ENCODE measurements at places on chromosomes 12 and 14.
A peak's percentile ranks its signal among the peaks of the same experiment; 100 is the strongest.

DNA sequence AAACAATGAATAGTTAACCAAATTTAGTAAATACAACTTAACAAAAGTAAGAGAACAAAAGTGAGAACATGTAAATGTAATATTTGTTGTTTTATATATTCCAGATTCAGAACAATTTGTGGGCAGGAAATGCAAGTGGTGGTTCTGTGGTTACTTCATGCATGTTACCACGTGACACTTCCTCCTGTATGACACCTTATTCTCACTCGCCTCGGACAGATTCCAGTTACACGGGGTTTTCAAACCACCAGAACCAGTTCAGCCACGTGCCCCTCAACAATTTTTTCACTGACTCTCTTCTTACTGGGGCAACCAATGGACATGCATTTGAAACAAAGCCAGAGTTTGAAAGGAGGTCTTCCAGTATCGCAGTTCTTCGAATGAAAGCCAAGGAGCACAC is 21.0 kb downstream of the ALX1 start:
- DNase-seq = no peak

DNA sequence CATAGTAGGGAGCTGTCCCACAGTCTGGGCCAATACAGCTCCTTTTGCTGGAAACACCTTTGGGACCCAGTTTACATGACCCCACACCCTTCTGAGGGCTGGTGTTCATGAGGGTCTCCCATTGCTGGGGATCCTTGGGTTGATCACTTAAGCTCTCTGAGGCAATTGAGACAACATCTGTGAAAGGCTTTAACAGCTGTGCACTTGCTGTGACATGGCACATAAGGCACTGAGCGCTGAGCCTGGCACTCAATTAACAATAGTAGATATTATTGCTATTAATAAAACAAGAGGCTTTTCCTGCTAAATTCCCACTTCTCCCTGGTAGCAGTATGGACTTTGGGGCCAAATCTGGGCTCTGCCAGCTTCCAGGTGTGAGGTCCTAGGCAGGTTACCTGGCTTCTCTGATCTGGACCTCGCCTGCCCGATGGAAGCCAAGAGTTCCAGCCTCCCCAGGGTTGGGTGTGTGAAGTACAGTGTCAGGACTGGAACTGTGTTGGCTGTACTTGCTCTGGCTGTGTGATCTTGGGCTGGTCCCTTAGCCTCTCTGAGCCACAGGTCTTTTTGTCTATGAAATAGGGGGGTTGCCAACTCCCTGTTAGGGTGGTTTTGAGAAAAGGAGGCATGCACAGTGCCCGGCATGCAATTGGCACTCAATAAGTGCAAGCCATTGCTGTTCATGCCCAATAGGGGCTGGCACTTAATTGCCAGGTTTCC is 3.1 kb downstream of the SH2B3 start:
- no peak for DNase-seq

GRCh38 chr14:68767248-68767645 is 25.6 kb downstream of the ZFP36L1 start:
- DNase-seq = no peak

DNA sequence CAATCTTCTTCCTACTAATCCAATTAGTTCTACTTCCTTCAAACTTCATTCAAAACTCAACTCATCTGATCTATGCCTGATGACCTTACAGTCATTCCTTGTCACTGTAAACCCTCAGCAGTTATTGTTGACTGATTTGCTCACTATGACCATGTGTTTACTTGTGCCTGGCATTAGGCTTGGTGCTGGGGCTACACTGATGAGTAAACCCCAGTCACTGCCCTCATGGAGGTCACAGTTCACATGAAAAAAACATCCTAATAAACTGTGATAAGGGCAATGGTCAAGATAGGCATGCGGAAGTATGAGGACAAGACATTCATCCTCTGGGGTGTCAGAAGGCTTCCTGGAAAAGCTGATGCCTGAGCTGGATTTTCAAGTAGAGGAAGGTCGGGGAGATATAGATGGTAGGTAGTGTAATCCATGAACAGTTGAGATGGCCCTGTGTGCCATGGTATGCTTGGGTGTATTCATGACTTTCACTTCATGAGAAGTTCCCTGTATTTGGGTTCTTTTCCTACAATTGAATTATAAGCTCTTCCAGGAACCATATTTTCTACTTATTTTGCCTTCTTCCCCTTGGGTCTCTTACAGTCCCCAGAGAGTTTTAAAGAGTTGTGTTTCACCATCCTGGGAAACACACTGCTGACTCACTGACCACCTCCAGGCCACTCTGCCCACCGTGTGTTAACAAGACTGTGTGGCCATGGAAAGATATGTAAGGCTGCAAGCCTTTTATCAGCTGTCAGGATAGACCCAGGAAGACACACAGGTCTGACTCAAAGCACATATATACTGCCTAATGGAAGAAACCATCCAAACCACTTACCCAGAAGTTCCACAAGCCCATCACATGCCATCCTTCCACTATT is 38.7 kb upstream of the DUSP6 start:
- peak; percentile 22 for DNase-seq

DNA sequence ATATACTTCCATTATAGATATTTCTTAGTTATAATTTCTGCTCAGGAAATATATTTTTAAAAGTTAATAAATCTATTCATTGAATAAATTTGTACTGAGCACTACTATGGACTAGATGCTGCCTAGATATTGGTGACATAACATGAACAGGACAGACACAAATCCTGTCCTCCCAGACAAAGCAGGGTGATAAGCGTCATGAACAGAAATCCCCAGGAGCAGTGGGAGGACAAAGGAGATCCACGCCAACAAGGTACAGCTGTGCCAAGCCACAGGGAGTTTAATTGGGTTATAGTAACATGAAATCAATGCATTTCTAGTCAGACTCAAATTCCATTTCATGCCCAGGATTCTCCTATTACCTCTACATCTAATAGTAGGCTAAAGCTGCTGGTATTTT is 171.8 kb upstream of the CPNE8 start:
- DNase-seq = no peak

DNA sequence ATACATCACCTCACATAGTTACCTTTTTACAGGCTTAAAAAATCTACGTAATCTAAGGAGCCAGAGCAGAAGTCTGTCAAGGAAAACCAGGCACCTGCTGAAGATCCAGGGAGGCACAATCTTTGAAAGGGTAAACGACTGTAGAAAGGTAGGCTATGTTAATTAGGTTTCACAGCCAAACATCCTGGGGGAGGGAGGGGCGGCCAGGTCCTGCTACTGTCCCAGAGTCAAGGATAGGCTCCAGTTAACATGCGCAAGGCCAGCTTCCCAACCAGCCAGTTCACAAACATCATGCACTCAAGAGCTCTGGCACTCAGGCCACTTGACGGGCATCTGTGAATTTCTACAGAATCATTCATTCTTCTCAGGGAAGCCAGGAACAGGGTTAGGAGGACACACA is 22.9 kb downstream of the NIN start:
- DNase-seq = no peak

GRCh38 chr12:45122768-45123380 is 72.0 kb upstream of the DBX2 start:
- no peak for DNase-seq

GRCh38 chr14:88227693-88228092 is 95.4 kb downstream of the KCNK10 start:
- DNase-seq = no peak

DNA sequence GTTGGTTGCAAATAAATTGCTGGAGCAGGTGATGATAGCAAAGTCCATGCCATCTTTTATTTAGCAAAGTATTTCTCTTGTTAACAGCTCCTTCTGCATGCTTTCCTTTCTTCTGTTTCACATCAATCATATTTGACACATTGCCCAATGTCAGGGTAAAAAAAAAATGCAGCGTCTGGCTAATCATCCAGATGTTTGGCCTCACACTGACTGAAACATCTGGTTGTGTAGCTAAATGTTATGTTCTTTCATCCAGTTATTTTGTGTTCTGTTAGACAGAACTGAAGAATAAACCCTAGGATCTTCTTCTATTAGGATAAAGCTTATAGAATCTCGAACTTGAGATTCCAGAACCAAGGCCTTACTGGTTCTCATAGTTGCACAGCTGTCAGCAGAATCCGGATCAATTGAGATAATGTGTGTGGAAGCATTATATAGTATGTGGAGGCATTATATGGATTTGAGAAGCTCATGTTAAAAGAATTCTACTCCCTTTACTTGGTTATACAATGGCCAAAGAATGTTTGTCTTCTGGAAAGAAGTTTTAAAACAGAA is 859.2 kb downstream of the DIO2 start:
- no peak for DNase-seq

DNA sequence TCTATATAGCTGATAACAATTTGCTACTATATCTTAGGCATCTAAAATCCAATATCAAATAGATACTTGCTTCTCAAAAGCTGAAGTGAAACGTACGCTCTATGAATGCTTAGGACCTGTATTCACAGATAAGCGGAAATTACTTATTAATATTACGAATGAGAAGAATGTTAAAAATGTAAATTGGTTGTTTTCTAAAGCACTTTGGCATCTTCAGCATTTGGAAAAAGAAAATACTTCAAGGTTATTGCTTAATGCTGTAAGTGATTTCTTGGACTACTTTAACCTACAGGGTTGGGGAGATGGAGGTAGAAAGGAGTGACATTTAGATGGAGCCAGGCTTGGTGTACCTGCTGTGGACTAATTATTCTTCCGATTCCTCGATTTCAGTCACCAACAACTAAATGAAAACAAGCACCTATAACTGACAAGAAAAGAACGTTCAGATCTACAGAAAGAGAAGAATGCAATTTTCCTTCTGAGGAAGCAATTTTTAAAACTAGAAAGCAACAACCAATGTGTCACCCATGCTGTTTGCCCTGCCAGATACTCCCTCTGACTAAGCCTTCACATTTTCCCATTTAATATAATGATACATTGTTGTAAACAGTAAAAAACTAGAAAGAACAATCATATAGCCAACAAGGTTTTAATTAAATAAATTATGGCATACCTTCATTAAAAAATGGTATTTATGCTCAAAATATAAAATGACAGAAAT is 49.3 kb downstream of the SLC25A21 start:
- DNase-seq = no peak

DNA sequence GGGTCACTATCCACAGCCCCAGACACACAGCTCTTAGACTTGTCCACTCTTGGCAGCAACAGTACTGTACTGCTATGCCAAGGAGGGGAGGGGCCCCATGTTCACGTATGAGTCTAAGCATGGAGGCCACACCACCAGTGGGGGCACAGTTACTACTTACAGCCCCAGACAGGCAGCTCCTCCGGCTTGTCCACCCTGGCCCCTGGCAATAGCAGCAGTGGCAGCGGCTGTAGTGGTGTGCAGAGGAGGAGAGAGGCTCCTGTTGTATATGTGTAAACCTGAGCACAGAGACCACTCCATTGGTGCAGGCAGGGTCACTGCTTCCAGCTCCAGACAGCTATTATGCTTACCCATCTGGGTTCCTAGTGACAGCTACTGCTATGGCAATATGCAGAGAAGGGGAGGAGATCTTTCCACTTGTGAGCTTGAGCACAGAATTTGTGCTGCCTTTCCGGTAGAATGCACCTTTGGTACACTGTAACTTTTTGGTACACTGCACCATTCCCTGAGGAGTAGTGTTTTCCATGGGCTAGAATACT is 113.2 kb downstream of the RAD51B start:
- DNase-seq = no peak

DNA sequence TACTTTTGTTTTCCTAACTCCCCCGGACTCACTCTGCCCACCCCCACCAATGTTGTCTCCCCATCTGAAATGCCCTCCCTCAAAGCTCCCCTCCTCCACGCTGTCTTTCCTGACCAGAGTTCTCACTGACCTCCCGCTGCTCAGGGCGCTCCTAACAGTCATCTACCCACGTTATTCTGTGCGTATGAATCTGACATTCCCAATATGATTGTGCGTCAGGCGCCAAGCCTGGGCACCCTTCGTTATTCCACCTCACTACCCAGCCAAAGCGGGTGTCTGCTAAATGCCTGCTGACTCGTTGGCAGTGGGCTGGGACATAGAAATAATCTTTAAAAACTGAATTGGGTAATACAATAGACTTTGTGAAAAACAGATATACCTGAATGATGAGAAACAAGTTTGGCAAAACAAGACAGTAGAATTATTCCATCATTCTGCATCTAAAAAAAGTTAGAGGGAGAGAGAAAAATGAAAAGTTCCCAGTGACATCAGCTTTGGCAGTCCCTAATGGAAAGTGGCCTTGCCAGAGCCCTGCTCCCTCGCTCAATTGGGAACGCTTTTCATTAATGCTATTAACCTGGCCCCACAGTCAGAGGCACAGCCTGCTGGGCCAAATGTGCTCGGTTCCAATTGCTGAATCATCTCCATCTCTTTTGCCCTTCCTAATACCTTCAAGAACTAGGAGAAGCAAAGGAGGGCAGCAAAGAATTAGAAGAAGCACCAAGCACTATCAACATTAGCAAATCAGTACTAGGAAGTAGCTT is 74.0 kb upstream of the PLXNC1 start:
- DNase-seq = no peak

- no peak for DNase-seq
Measured at GRCh38 chr12:67710582-67710981, 62.0 kb downstream of the DYRK2 start.

DNA sequence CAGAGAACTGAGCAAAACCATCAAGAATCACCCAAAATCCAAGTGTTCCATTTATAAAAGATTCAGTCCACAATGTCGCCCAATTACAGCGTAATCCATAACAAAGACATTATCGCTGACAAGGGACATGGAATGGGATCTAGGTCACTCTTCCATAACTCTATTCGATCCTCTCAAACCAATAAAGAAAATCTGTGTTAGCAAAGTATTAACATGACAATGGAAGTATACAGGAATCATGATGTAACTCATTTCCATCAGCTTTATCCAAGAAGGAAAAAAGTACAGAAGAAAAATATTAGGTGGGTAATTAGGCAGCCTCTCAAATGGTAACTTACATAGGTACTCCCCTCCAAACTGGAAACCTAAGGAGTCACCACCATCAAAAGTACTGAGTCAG is 4.9 kb downstream of the ZFYVE1 start:
- DNase-seq = no peak

- no peak for DNase-seq
Measured at GRCh38 chr14:42190744-42191143, 584.1 kb downstream of the LRFN5 start.

DNA sequence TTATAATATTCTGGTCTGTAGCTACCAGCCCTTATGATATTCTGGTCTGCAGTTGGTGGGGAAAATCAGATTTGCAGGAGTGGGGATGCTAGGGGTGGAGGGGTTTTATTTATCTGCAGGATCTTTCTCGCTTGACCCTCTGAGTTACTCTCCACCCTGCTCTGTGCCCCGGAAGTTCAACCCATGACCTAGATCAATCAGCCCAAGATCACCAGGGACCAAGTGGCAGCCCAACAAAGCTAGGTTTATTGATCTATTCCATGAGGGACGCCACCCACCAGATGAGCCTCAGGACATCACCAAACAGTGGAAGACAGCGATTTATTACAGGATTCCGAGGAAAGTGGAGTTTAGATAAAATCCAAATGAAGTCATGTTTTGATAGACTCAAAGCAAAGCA is 25.8 kb upstream of the C12orf76 start:
- no peak for DNase-seq

DNA sequence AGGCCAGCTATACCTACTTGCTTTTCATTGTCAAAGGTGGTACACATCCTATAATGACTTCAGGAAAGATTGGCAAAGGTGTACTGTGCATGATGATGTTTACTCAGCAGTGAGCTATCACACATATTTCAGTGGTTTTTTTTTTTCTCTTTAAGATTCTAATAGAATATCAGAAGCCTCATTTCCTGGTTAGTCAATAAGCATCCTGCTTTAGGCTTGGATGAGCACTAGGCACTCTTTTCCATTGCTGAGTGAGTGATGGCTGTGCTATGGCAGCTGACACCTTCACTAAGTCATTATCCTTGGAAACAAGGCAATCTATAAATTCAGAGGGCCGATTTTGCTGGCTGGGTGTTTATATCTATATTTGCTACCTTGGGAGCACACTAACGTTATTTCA is 161.1 kb upstream of the RASSF8 start:
- DNase-seq = no peak

GRCh38 chr12:65015850-65016249 is 105.3 kb downstream of the WIF1 start:
- no peak for DNase-seq

Data from brain pericyte (primary cell).